ENCODE measurements at places on chromosomes 7 and 10.

DNA sequence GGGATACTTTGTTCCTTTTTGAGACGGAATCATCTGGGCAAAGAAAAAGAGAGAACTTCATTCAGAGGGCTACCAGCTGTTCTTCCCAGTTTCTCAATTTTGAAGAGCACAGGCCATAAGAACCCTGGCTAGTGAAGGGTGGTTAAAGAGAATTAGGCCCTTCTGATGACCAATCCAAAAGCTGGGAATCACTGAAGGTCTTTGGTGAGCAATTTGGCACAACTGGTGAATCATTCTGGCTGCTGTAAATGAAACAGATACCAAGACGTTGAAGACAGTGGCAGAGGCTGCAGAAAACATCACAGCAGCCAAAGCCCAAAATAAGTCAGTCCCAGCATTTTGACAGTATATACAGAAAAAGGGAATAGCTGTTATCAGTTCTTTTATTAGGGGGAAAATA is 5.1 kb downstream of the RAPGEF5 start:
- no peak for DNase-seq

GRCh38 chr10:3778692-3779157 is 6.3 kb downstream of the KLF6 start:
- DNase-seq: no peak

- DNase-seq: no peak
These were observed 98.0 kb downstream of the CRPPA start for GRCh38 chr7:16323313-16323712.

DNA sequence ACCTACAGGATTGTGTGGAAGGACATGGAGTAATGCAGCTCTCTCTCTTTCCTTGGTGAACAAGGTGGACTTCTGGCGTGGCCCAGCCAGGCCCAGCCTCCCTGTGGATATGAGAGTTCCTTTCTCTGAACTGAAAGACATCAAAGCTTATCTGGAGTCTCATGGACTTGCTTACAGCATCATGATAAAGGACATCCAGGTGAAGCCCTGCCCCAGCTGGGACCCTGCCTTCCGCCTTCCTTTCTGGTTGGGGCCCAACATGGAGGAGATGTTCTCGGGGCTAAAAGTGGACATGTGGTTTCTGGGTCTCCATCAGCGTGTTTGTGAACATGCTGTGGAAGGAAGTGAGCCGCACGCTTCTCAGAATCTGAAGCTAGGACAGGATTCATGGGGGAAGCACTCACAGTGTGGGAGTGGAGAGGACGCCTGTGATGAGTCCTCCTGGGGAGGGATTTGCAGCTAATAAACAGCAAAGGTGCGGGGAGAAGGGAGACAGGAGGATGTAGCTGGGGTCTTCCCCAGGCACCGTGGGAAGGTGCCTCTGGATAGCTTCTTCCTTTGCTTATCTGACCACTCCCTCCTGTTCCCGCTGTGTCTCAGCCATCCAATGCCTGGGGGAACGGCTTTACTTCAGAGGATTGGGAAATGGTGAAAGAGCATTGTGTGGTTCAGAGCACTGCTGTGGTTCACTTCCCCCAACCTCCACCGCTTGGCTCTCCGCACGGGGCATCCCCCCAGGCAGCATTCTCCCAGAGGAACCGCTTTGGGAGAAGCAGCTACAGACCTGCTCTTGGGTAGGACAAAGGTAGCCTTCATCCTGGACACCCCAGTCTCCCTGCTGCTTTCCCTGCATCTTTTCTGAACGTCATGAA is 5.5 kb downstream of the CPA5 start:
- no peak for DNase-seq

DNA sequence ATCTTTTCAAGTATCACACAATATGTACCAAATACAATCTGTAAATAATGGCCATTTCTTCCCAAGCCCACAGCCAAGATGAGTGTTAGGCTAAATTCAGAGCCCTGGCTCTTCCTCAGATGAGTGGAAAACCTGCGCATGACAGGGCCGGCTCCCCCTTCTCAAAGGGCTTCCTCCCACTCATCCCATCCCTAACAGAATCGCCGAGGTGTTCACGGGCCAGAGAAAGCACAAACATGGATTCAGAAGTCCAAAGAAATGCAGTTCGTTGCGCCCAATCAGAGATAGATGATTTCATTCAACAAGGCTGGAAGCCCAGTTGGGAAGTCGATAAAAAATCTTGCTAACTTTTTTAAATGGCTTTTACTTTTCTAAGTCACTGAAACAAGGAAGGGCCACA is 121.8 kb downstream of the UBE2H start:
- DNase-seq: no peak

- DNase-seq: no peak
These were observed 110.6 kb downstream of the BTRC start for GRCh38 chr10:101464599-101464998.

DNA sequence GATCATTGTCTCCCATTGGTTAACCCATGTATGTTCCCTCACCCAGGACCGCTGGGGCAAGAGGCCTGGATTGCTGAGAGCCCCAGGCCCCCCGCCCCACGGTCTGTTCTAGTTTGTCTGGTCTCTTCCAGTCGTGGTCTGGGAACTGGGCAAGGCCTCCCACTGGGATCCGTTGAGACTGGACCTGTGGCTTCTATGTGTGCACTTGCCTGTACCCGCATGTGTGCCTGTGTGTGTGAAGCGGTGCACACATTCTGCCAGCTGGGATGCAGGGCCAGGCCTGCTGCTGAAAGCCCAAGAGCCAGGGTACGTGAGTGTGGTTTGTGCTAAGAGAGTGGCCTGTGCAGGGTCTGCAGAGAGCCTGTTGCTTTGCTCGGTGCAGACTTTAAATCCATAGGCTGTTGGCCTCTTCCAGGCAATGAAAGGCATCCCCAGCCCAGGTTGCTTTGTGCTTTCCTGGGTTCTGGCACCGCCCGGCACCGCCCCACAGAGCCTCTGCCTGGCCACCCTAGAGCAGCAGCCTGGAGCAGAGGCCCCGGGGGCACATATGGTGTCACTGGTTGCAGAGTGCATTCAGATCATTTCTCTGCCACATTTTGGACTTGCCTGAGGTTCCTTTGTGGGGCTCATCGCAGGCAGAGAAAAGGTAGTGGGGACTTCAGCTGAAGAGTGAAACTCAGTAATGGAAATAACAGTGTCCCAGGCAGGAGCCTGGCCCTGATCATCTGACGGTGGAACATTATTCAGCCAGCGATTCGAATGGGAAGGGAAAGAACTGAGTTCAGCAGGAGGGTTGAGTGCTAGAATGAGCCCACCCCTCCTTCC is 215.5 kb downstream of the GLRX3 start:
- DNase-seq: no peak

GRCh38 chr10:5894873-5895272 is 4.8 kb downstream of the FBH1 start:
- no peak for DNase-seq

DNA sequence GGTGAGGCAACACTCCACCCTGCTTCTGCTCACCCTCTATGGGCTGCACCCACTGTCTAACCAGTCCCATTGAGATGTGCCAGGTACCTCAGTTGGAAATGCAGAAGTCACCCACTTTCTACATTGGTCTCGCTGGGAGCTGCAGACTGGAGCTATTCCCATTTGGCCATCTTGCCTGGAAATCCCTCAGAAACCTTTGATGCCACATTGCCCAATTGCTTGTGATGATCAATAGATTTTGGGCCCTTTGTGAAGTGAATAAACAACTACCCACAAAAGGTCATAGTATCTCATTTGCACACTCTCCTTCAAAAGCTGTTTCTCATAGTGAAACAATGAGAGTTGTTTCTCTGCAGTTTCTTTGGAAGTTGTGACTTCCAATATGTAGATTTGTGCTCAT is 742.9 kb downstream of the INHBA start:
- DNase-seq: no peak

GRCh38 chr10:61279400-61279799 is 173.8 kb downstream of the TMEM26 start:
- no peak for DNase-seq

- DNase-seq: no peak
These were observed 93.6 kb downstream of the MAGI2 start for GRCh38 chr7:79359827-79360226.

GRCh38 chr7:121005996-121006584 is 17.6 kb downstream of the CPED1 start:
- DNase-seq: no peak

DNA sequence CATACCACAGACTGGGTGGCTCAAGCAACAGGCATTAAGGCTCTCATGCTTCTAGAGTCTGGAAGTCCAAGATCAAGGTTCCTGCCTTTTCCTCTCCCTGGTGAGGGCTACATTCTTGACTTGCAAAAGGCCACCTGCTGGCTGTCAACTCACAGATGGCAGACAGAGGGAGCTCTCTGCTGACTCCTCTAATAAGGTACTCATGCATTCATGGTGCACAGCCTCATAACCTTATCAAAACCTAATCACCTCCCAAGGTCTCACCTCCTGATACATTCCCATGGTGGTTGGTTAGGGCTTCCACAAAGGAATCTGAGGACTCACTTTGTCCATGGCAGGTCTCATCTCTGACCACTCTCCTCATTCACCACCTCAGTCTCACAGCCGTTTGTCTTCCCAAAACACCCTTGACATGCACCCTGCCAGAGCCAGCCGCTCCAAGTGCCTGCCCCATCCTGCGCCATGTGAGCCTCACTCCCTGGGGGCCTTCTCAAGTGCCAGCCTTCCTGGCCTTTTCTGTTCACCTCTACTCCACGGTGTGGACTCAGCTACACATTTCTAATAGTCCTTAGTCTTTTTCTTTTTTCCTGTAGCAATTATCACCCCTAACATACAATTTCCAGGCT is 400.3 kb upstream of the ADARB2 start:
- DNase-seq: peak; percentile 41

- no peak for DNase-seq
These were observed 50.6 kb downstream of the ZNF277 start for GRCh38 chr7:112257073-112257472.

GRCh38 chr7:14760730-14761478 is 141.6 kb downstream of the DGKB start:
- DNase-seq: no peak

GRCh38 chr10:11602358-11602757 is 9.1 kb downstream of the USP6NL start:
- DNase-seq: no peak

GRCh38 chr10:97542169-97543024 is 30.2 kb upstream of the ANKRD2 start:
- DNase-seq: peak; percentile 83

GRCh38 chr7:106895246-106895864 is 30.3 kb downstream of the PIK3CG start:
- DNase-seq: no peak

- peak; percentile 7 for DNase-seq
These were observed 13.0 kb downstream of the OR9A2 start for GRCh38 chr7:143013893-143014292.

DNA sequence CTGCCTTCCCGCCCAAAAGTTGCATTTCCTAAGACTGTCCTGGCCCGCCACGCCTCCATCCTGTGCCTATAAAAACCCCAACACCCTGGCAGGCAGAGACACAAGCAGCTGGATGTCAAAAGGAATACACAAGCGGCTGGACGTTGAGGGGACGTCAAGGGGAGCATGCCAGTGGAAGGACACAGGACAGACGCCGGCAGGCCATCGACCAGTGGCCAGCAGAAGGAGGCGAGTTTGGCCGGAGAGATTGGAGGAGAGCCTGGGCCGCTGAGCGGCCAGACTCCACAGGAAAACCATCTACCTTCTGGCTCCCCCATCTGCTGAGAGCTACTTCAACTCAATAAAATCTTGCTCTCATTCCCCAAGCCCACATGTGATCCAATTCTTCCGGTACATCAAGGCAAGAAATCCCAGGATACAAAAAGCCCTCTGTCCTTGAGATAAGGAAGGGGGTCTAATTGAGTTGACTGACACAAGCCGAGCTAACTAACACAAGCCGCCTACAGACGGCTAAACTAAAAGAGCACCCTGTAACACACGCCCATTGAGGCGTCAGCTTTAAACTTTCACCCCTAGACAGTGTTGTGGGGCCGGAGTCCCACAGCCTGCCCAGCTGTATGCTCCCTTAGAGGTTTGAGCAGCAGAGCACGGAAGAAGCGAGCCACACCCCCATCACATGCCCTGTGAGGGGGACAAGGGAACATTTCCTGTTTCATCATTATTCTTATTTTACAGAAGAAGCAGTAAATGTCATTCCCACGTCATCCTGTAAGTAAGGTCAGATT is 150.3 kb upstream of the PHYHIPL start:
- no peak for DNase-seq

- no peak for DNase-seq
These were observed 204.0 kb upstream of the AOAH start for GRCh38 chr7:36928311-36928710.

DNA sequence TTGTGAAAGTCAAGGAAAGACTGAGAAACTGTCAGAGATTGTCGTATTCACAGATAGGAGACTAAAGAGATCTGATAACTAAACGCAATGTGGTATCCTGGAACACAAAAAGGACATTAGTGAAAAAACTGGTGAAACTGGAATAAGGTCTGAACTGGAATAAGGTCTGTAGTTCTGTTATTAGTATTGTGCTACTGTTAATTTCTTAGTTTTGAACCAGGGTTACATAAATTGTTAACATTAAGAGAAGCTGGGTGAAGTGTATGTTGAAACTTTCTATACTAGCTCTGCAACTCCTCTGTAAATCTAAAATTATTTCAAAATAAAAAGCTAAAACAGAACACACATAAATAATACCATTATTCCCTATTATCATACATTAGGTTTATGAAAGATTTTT is 3.4 kb upstream of the NT5C2 start:
- no peak for DNase-seq

- peak; percentile 69 for DNase-seq
These were observed 41.8 kb downstream of the CNNM1 start for GRCh38 chr10:99370993-99371392.

GRCh38 chr10:131760416-131761166 is 140.2 kb upstream of the PPP2R2D start:
- no peak for DNase-seq

- peak; percentile 23 for DNase-seq
These were observed 20.8 kb downstream of the ACSM6 start for GRCh38 chr10:95214793-95215192.

DNA sequence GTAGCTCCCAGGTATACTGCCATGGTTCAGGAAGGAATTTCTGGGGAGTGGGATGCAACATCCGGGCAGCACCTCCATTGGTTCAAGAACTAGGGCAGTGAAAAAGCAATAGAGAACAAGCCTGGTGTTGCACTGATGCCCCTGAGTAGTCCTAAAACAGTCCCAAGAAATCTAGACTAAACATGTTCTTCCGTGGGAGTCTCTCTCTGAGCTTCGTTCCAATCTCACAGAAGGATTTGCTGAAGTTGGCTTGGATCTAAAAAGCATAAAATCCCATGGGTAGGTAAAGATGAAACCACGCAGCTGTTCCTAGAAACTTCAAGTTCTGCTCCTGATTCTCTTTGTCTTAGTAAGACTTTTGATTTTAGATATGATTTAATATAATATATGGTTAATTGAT is 154.5 kb downstream of the PLXDC2 start:
- no peak for DNase-seq

DNA sequence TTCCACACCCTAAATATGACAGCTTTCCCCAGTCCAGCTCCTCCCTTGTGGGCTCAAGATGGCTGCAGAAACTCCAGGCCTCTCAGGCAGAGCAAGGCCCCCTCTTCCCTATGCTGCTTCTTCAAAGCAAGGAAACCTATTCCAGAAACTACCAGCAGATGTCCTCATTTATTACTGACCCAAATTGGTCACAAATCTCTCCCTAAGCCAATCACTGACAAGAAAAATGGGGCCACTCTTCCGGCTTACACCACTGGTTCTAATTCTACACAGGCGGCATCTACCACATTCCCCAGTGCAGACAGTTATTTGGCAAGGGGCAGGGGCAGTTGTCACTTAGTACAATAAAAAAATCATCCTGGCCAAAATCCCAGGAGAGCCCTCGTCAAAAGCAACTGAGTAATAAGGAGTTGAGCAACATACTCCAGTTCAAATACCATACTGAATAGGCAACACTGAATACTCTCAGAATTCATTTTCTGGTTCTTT is 150.4 kb downstream of the SFMBT2 start:
- peak; percentile 88 for DNase-seq

- no peak for DNase-seq
These were observed 18.3 kb downstream of the PLEKHA1 start for GRCh38 chr10:122392835-122393234.

Data from A549 (cell line).